ENCODE measurements at places on chromosomes 12 and 14.

DNA sequence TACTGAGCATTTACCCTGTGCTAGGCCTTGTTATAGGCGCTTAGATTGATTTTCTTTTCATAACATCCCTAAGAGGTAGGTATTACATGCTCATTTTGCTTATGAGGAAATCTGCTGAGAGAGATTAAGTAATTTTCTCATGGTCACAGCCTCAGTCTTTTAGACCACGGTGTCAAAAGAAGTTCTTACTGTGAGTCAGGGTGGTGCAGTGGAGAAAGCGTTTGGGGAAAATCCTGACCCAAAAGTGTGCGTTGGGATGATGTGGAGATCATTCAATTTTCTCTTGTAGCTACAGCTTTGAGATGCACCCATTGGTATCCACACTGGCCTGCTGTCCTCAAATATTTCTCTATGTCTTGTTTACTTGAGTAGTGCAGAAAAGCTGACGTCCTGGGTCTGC, 8.2 kb downstream of the ANG start:
- no peak for DNase-seq

DNA sequence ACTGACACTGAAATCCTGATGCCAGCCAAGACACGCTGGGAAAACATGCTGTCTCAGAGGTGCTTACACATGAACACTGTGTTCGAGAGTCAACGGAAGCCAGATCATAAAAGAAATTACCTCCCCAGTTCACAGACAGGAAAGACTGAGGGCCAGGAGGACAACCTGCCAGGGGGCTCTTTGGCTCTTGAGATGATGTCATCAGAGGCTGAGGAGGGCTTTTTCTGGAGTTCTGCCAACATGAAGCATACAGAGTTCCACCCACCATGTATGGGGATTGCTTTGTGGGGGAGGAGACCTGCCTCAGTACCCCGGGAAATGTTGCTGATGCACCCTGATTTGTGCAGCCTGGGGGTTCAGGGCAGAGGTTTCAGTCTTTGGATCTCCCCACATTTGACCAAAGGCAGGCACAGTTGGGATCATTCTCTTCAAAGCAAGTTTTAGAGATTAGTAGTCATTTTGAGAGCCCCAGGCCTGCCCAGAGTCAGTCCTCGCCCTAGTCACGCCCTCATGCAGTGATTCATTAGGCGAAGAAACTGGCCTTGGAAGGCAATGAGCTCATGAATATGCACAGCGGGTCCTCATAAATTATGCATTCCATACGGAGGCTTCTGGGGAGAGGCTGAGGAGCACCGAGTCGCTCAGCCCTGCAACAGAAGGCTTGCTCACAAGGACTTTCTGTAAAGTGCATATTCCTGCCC, 34.9 kb upstream of the EML1 start:
- peak; percentile 32 for DNase-seq

DNA sequence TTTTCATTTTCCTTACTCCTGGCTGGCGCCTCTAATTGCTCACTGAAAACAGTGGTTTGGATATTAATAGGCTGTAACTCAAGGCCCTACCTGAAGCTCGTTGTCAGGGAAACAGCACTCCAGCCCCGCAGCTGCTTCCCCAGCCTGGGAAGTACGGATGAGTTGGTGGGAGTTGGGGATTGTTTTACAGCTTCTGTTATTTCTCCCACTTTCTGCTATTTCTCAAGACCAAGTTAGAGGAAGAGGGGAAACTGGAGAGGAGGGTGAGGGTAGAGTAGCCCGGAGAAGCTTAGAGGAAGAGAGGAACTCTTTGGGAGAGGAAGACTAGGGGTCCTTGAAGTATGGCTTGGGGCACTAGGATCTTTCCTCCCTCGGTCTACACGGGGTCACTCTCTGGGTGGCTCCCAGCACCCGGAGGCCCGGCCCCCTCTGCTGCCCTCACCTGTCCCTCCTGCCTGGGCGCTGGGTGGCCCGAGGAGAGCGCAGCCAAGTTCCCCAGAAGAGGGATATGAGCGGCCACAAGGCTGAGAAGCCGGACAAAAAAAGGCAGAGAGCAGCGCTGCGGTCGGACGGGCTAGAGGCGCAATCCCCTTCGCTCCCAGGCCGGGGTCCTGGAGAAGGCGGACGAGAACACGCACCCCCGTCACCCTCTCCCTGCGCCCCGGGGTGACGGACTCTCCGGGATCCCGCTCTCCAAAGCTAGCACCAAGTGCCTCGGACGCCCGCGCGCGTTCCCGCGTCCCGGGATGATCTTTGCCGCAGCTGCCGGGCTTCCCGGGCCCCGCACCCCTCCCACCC, 671 bp downstream of the SPTB start:
- peak; percentile 37 for DNase-seq

GRCh38 chr14:71103662-71104484, 196.6 kb downstream of the PCNX1 start:
- DNase-seq: peak; percentile 60

DNA sequence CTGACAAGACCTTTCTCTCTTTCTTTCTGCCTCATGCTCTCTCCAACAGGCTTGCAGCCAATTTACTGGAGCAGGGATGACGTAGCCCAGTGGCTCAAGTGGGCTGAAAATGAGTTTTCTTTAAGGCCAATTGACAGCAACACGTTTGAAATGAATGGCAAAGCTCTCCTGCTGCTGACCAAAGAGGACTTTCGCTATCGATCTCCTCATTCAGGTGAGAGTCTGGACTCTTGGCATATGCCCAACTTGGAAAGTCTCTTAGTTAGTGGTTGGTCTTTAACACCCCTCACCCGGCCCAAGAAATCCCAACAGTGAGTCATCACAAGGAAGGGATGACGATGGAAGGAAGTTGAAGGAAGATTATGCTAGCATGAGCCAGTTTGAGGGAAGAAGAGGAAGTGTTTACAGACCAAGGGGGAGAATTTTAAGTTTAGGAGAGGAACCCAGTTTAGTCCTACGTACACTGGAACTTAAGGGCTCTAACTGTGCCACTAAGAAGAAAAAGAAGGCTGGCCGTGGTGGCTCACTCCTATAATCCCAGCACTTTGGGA, 189.7 kb downstream of the ETV6 start:
- no peak for DNase-seq

DNA sequence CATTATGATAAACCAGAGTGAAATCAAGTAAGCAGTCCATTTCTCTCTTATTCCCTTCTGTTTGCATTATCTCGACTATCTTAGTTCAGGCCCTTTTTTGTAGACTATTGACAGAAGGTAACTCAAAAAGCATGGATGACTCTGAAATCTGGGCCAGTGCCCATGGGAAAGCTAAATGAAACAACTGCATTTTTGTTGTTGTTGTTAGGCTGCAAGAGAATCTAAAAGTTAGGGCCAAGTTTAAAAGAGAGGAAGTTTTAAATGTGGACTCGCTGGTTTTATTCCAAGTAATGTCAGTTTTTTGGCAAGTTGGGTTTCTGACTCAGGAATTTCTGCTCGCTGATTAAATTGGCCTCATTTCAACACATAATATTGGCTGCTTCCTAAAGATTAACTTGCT, 201.1 kb downstream of the PIK3C2G start:
- no peak for DNase-seq

- no peak for DNase-seq
Measured at GRCh38 chr12:62575036-62575435, 108.4 kb downstream of the MON2 start.

GRCh38 chr14:90692826-90693225, 123.4 kb downstream of the TTC7B start:
- DNase-seq: no peak

- peak; percentile 43 for DNase-seq
Measured at GRCh38 chr12:32089586-32089985, 17.1 kb upstream of the BICD1 start.

- DNase-seq: no peak
Measured at GRCh38 chr12:127459166-127459565, 807.8 kb upstream of the TMEM132C start.

GRCh38 chr12:15852383-15852782, 29.8 kb upstream of the STRAP start:
- DNase-seq: no peak

GRCh38 chr12:820336-820735, 68.0 kb downstream of the WNK1 start:
- no peak for DNase-seq

DNA sequence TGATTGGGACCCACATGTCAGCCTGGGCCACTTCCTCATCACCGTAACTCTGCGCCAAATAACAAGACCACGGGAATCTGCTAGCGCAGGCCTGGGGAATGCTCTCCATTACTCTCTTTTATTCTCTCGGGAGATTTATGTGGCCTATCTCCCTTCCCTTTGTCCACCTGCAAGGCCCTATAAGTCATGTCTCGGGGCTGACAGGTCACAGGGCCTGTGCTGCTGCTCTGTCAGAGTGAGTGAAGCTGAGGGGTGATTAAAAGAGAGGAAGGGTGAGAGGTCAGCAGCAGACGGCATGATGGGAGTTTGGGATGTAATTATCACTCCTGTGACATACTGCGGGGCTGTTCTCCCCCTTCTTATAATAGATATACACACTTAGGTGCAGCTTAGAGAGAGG, 26.2 kb upstream of the GPATCH2L start:
- no peak for DNase-seq

GRCh38 chr12:109115758-109116610, at the start of gene ACACB:
Gene ACACB, plus strand, starts transcription at chr12:109116587. Its CDS starts 22,819 bp downstream, at chr12:109139406.
- DNase-seq: peak; percentile 25

GRCh38 chr14:60165547-60165876, 314 bp upstream of the DHRS7 start:
- no peak for DNase-seq

- DNase-seq: no peak
Measured at GRCh38 chr12:96425321-96425720, 25.1 kb upstream of the CDK17 start.

DNA sequence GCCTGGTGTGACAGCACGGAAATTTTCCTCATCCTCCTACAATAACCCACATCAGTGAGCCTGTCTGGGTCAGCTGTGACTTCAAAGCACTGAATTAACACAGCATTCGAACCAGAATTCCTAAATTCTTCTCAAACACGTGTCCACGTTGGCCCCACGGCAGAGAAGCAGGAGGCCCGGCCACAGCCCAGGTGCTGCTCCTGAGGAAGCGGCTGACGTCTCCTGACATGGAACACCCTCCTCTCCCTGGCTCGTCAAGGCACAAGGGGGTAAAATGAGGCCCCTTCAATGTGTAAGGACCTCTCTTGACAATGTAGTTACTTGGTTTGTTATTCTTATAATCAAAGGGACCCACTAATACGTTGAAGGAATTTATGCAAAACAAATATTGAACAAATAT, 156.3 kb upstream of the GSC start:
- no peak for DNase-seq

DNA sequence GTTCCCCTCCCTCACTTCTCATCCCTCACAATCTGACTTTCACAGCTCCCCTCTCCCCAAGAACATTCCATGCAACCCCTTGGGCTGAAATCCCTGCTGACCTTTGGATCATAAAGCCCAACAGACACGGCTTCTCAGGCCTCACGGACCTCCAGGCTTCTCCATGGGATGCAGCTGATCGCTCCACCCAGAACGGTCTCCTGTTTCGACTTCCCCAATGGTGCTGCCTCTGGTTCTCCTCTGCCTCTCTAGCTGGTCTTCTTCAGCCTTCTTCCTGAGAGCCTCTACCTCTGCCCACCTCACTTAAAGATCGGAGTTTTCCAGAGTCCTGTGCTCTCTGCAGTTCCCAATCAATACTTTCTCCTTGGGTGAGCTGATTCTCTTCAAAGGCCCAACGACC, 17.8 kb upstream of the PRMT8 start:
- DNase-seq: no peak

GRCh38 chr14:100085462-100085861, 20.2 kb downstream of the EVL start:
- DNase-seq: no peak

- DNase-seq: no peak
Measured at GRCh38 chr12:25558586-25558985, 5.5 kb upstream of the LMNTD1 start.

GRCh38 chr12:54206791-54207190, 18.0 kb upstream of the SMUG1 start:
- DNase-seq: no peak

GRCh38 chr14:105465209-105466031, 9.2 kb upstream of the CRIP2 start:
- DNase-seq: no peak

DNA sequence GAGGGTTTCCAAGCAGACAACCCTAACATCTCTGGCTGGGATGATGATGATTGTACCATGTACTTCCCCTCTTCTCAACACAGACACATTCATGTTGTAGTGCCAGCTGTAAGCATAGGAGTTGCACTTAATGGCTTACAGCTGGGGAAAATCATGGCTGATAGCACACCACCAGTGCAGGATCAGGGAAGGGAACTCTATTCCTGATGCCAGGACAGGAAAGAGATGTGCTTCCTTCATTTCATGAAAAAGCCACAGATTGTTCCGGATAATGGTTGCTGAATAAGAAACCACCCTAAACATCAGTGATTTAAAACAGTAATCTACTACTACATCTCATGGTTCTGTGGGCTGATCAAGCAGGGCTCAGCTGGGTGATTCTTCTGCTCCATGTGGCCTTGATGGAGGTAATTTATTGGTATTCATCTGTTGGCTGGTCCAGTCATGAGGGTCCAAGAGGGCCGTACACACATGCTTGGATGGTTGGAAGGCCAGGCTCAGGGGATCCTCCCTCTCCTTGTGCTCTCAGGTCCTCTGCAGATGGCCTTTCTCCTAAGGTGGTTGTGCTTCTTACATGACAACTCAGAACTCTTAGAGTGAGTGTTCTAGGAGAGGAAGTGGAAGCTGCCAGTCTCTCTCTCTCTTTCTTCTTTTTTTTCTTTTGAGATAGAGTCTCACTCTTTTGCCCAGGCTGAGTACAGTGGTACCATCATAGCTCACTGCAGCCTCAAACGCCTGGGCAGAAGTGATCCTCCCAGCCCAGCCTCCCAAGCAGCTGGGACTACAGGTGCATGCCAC, 16.5 kb downstream of the TRAF3 start:
- no peak for DNase-seq

GRCh38 chr12:30440826-30441602, 254.7 kb downstream of the IPO8 start:
- DNase-seq: peak; percentile 57

- DNase-seq: no peak
Measured at GRCh38 chr12:40313928-40314327, 89.1 kb downstream of the LRRK2 start.

DNA sequence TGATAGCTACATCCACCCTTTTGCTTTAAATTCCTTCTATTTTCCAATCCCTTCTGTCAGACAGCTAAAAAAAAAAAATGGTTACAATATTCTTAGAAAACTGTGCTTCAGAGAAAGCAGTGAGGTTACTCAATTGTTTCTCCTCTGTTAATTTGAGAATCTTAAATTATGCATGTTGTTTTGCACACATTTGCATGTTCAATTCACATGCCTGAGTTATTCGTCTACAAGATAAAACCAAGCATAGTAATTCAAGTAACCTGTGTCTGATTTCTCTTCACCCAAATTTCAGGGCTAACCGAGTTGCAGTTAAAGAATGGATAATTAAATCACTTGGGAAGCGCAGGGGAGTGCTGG, 81.0 kb upstream of the MED13L start:
- DNase-seq: no peak

- DNase-seq: no peak
Measured at GRCh38 chr14:55450987-55451386, 10.6 kb upstream of the TBPL2 start.

- peak; percentile 18 for DNase-seq
Measured at GRCh38 chr12:50537538-50537919, 32.7 kb downstream of the DIP2B start.
